ENCODE measurements at places on chromosomes 2 and 18.
A peak's percentile ranks its signal among the peaks of the same experiment; 100 is the strongest.

- DNase-seq, result no peak
These were observed 135.6 kb downstream of the ARHGAP15 start for GRCh38 chr2:143264851-143265250.

DNA sequence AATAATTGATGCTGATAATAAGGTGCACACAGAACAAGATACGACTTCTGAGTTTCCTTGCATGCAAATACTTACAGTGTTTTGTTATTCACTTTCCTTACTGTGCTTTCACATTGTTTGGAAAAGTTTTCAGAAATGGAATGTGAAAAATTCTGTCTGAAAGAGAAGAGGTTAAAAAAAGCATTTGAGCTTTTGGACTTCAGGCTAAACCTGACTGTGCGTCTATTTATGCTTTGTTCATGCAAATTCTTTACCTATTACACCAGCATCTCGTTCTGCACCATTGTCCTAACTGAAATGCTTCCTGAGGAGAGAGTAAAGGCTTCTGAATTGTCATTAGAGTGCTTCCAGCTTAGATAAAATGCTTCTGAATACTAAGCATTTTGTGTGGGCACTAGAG is 61.4 kb downstream of the LHCGR start:
- DNase-seq, result no peak

- DNase-seq, result no peak
These were observed 70.8 kb upstream of the NABP1 start for GRCh38 chr2:191607096-191607495.

- no peak for DNase-seq
These were observed at the start of gene GALM for GRCh38 chr2:38665854-38666555. GALM (plus strand) TSS chr2:38666114; CDS start chr2:38666162, 48 bp downstream.

GRCh38 chr18:65606551-65607130 is 144.2 kb upstream of the CDH7 start:
- DNase-seq, result no peak

DNA sequence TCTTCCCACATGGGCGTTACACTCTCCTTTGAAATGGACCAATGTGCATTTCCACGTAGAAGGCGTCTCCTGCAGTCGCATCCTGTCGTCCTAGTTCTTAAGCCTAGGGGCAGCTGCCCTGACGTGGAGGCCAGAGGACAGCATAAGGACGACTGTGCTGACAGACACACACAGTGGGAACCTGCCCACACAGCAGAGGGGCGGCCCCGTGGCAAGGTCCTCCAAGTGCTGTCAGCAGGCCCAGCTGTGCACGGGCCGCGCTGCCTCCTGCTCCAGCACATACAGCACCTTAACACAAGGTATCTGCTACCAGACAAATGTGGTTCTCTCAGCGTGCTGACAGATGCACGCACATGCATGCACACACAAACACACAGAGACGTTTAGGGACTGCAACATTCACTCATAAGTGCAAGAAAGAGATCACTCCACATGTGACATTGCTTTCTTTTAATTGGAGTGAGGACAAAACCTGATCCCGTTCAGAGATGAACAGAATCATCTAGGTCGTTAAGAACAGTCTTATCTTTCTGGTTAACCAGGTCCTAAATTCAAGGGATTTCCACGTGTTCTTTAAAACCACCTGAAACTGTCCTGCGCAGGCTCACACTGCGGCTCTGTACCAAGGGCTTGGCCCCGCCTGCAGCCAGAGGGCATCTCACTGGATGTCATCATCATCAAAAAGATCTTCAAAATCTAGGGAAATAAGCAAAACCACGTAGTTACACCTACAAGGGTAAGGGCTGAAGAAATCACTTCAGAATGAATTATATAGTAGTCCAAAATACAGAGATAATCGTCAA is 5.5 kb downstream of the COPS9 start:
- no peak for DNase-seq

DNA sequence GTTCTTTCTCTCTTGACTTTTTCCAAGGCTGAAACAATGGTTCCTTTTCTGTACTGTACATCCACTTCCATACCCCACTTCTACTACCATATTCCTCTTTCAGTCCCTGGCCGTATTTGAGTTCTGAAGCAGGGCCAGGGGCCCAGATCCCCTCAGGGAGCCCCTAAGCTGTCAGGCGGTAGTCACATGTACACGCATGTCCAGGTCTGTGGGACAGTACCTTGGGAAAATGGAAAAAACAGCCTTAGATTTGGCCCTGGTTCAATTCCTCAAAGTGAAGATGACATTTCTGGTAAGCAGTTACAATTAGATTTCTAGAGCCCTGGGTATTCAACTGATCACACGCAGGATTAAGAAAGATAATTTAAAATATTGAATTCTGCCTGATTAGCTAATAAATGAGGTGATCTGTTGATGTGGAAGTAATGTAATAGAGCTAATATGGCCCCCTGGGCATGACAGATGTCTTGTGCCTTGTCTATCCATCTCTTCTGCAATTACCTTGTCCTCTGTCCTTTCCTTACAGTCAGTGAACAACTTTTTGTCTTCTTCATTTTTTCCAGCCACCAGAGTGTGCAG is 44.4 kb downstream of the MRPL33 start:
- no peak for DNase-seq

- DNase-seq, result no peak
These were observed 60.9 kb upstream of the MMADHC start for GRCh38 chr2:149648282-149649030.

DNA sequence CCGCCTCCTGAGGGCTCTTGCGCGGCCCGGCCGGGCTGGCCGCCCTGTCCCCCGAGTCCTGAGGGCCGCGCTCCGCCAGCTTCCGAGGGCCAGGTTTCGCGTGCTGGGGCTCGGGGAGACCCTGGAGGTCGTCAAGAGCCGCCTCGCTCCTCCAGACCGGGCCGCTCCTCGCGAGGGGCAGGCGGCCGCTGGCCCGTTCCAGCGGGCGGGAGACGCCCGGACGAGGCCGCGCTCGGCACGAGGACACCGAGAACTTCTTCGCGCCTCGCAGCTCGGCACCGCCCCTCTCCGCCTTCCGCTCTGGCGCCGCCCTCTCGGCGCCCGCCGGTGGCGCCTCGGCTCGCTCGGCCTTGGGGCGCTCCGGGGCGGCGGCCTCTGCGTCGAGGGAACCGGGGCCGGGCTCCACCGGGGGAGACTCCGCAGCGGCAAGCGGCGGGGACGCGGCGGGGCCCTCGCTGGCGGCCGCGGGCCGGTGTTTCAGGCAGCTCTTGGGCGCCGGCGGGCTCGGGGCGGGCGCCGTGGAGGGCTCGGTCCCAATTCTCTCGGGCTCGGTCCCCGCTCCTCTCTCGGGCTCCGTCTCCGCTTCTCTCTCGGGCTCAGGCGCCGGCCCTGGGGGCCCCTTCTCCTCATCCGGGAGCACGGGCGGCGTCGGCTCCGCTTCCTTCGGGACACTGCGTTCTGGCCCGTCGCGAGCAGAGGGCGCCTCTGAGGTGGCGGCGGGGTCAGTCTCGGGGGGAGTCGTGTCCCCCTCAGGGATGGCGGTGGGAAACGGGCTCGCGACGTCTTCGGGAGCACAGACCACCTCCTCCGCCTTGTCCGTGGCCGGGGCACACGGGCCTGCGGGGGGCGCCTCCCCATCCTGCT is 91.6 kb upstream of the MGAT4A start:
- DNase-seq, result no peak

GRCh38 chr18:50079571-50080295 is 115.2 kb downstream of the MYO5B start:
- no peak for DNase-seq

GRCh38 chr2:215532844-215533243 is 97.0 kb upstream of the FN1 start:
- no peak for DNase-seq

DNA sequence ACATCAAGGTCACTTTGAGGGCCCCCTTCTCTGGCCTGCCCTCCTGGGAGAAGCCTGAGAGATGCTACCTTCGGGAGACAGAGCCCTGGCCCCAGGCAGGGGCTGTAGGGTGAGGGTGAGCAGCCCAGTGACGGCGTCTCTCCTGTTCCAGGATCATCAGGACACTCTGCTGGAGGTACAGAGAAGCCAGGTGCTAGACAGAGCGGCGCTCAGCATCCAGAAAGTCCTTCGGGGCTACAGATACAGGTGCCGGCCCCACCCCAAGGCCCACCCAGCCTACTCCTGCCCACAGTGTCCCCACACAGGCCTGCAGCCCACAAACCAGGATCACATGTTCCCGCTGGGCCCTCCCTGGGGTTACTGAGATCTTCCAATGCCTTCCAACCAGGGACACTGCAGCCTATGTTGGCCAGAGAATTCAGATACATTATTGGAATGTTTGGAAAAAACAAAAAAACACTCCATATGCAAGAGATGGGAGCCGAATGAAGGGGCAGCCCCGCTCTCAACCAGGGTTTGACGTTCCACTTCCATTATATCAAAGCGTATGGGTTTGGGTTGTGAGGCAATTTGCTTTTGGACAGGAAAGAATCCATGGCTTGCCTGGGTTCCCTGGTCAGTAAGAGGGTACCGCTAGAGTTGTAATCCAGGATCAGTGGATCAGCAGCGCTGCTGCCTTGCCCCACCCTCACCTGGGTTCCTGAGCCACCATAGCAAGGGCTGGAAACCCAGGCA is 49.5 kb upstream of the GPR17 start:
- DNase-seq, result no peak

GRCh38 chr2:3490191-3491170 is 28.9 kb downstream of the ADI1 start:
- no peak for DNase-seq

DNA sequence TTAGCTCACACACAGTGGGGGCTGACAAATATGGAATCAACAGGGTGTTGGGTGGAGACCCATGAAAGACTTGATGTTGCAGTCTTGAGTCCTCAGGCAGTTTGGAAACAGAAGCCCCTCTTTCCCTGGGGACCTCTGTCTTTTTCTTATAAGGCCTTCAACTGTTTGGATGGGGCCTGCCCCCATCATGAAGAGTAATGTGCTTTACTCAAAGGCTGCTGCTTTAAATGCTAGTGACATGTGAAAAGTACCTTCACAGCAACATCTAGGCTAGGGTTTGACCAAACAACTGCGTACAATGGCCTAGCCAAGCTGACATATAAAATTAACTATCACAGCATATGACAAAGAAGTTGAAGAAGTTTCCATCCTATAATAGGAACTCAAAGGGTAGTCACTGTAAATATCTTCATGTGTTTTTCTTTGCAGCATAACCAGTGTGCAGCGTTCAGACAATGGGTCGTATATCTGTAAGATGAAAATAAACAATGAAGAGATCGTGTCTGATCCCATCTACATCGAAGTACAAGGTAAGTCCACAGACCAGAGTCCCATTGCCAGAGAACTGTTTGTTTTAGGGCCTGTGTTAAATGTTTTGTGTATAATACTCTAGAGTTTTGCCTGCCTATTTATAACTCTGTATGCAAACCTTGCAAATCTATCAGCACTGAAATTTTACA is 46.3 kb downstream of the MERTK start:
- DNase-seq, result peak; percentile 22

GRCh38 chr18:28045880-28046279 is 131.1 kb downstream of the CDH2 start:
- peak; percentile 90 for DNase-seq

DNA sequence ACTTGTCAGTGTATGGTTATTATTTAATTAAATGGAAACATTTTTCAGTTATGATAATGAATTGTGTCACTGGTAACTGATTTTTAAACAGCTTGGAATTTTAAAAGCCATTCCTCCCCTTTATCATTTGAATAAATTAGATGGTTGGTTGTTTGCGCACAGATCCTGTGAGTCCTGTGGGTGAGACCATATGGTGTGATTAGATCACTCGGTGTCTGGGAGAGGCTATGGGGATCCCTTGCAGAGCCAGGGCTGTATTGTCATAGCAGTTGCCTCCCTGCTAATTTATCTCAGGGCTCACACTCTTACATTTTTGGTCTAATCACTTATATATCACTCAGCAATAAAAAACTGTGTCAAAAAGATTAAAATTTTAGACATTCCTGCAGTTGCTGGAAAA is 133.5 kb downstream of the ASXL3 start:
- DNase-seq, result no peak

DNA sequence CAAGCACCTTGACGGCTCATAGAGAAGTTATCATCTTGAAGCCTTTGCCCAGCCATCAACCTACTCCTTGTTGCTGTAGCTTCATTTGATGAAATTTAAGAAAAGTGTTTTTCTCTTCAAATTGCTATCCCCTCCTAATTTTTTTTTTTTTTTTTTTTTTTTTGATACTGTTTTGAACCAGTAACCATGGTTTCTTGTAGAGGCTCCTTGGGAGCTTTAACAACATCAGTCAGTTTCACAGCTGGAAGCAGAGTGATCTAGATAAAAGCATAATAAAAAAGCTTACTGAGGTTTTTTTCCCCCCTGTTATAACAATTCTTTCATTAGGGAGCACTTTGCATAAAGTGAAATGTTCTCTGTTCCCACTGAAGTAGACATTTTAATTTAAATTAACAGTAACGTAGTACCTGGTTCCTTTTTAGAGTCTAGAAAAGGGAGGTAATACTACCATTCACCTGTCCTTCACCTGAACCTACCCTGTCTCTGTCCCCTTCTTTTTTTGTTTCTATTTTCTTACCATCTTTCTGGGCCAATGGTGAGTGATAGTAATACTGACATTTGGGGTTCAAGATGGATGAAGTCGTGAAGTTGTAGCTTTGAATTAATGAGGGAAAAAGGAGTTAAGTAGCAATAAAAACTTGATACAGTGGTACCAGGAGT is 101.5 kb downstream of the NCOA1 start:
- no peak for DNase-seq

- no peak for DNase-seq
These were observed 58.8 kb upstream of the CDC42EP3 start for GRCh38 chr2:37730037-37730818.

- DNase-seq, result no peak
These were observed 6.1 kb downstream of the CTDSP1 start for GRCh38 chr2:218405746-218406208.

- DNase-seq, result no peak
These were observed 79.2 kb upstream of the PID1 start for GRCh38 chr2:229350117-229350805.

DNA sequence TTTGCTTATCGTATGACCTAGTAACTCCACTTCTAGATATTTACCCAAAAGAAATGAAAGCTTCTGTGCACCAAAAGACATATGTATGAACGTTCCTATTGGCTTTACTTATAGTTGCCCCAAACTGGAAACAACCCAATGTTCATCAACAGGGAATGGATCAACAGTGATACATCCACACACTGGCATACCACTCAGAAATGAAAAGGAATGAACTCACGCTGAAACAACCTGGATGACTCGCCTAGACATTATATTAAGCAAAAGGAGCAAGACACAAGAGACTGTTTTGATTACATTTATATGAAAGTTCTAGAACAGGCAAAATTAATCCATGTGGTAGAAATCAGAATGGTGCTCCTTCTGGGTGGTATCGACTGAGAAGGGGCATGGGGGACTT is 18.9 kb downstream of the ADRA2B start:
- DNase-seq, result no peak

DNA sequence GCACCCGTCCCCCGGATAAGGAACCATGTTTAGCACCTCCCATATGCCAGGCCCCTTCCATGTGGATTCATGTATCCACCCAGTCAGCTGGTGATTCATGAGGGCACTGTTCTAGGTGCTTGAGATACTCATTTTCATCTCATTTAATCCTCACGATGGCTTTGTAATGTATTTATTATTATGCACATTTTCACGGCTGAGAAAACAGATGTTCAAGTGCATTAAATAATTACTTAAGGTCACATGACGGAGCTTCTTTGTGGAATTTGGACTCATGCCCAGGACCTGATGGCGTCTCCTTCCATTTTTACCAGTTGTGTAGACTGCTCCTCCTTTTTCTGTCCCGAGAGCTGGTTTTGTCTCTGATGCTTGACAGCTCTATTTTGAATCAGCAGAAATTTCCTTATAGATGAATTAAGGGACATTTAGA is 72.2 kb upstream of the RBM44 start:
- peak; percentile 97 for DNase-seq
